ENCODE measurements at places on chromosomes 2 and 18.

DNA sequence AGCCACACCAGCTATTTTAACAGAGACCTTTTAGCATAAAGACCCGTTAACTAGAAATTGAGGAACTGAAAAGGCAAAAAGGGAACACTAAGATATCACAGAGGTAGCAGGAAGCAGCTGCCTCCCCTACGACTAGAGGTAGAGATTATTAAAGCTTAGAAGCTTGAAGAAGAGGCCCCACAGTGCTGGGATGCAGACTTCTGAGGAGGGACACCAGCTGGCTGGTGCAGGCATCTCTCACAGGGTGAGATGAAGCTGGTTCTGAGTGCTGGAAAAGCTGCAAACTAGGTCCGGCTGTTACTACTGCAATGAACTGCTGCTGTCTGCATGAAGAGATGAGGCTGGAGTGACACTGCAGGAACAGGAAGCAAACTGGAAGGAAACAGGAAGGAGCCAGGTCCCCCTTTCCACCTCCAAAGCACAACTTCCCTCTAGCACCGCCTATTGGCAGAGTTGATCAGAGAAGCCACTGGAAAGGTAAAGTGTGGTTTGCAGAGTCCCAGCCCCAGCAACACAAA, 61.2 kb upstream of the MRPS9 start:
- peak; percentile 40 for DNase-seq

DNA sequence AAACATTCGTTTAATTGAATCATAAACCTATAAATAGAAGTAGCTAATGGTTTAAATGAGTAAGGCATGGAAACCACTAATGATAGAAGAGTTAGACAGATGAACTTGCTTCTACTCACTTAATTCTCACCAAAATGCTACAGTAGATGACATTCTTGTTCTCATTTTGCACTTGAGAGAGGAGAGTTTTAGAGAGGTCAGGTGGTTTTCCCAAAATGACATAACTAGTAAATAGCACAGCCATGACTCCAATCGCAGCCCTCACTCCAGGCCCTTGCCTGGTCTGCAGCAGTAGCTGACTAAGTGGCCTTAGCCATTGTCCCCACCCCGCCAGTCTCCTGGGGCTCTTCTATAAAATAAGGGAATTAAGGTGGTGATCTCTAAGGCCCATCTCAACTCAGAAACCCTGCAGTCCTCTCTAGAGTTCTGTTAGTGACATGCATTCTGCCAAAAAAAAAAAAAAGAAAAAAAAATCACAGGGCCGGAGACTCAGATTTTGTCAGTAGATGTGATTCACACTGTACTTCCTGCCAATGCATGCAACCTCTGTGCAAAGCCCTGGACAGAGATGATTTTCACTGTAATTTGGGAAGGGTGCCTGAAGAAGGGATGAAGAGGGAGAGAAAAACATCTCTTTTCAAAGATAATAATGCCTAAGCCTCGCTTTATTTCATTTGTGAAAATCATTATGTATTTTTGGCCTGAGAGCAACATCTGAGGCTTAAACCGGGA, 221.8 kb downstream of the ANAPC1 start:
- DNase-seq, result no peak

DNA sequence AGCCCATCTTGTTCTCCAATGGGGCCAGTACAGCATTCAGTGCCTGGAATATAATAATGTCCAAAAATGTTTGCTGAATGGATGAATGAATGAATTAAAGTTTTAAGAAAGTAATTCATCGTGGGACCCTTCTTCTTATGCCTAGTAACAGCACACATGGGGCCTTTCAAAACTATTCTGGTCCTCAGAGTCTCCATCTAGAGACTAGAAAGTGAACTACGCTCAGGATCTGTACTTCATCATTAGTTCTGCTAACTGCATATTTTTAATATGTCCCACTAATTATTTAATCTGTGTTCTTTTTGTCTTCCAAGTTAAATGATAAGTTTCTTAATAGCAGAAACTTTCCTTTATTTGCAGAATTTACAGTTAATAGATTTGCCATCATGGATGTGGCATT, 172.5 kb downstream of the SMAD2 start:
- DNase-seq, result no peak

GRCh38 chr2:134146620-134147019, 107.3 kb upstream of the MGAT5 start:
- no peak for DNase-seq

- DNase-seq, result no peak
These were observed 142.0 kb downstream of the NCK2 start for GRCh38 chr2:105886687-105887086.

DNA sequence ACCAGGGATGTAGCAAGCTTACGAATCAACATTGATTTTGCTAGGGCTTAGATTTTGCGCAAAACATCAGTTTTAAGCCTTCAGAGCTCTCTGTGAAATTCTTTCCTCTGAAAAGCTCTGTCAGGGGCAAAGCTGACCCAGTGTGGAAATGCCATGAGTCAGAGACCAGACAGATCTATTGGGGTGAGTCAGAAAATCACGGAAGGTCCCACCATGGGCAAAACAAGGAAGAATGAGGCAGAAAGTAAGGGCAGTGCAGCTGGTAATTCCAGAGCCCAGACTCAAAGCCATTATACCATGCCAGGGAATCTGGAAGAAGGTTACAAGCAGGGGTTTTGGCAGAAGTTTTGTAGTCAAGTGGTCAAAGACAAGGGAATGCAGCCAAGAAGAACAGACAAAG, 256.6 kb upstream of the CTAGE1 start:
- DNase-seq, result peak; percentile 7

- no peak for DNase-seq
These were observed 94.7 kb downstream of the MMADHC start for GRCh38 chr2:149492923-149493322.

GRCh38 chr18:42087876-42088275, 132.8 kb downstream of the PIK3C3 start:
- DNase-seq, result no peak

- no peak for DNase-seq
These were observed 83.1 kb downstream of the DCC start for GRCh38 chr18:52422985-52423601.

DNA sequence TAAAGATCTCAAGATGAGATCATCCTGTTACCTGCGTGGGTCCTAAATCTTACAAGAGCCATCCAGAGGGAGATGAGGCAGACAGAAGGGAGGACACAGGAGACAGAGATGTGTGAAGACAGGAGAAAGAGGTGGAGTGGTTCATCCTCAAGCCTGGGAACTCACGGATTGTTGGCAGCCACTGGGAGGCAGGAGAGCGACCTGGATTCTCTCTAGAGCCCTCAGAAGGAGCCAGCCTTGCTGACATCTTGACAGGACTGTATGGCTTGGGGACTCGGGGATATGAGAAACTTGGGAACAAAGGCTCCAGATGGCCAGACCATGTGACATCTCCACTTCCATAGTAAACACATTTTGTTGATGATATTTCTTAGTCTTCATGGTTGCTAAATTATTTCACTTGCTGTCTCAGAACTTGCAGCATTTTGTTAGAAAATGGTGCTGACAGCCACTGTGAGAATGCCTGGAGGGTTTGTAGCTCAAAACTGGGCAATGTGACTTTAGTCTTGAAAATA, 57.8 kb upstream of the MC2R start:
- DNase-seq, result no peak

- peak; percentile 15 for DNase-seq
These were observed 56.3 kb upstream of the UPP2 start for GRCh38 chr2:158045362-158045761.

GRCh38 chr18:40883271-40883670, 1071.8 kb upstream of the PIK3C3 start:
- DNase-seq, result no peak

DNA sequence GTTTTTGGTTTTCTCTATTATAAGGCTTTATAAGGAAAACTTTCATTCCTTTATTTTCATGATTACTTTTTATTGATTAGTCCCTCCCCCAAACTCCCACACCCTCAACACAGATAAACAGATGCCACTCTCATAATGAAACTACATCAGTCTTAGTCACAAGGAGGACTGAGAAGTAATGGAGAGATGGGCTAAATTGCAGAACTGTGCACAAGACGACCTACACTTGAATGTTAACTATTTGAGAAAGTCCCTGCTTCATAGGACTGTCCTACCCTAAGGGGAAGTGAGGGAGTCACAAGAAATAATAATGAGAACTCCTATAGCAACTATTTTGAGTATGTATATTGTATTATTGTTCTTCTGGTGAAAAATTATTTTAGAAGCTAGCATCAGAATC, 360.8 kb downstream of the RBM43 start:
- DNase-seq, result no peak

- no peak for DNase-seq
These were observed 234.5 kb upstream of the STON1 start for GRCh38 chr2:48295421-48295820.

- DNase-seq, result no peak
These were observed 425.3 kb downstream of the THSD7B start for GRCh38 chr2:137190411-137191195.

DNA sequence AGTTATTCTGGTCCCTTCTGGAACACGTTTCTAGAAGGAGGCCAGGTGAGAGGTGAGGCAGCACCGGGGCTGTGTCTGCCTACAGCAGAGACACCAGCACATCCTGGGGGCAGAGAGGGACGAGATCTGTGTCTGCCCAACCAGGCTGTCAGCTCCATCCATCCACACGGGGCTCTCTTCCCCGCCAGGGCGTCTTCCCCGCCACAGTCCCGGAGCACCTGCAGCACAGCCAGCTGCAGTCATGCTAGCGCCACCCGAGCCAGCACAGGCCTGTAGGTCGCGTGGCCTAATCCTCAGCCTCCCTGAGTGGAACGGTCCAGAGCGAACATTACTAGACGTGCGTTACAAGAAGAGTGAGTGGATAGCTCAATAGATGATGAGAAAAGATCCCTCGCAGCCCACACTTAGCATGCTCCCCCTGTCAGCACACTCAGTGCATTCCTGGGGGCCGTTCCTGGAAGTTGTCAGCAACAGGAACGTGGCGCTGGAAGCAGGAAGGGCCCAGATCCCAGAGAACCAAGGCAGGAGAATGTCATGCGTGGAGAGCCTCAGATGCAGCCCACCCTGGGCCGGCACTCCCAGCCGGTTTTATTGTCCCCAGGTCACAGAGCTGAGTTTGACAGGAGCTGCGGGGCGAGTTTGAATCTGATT, 179.0 kb downstream of the TWIST2 start:
- no peak for DNase-seq

GRCh38 chr2:33595385-33595784, 3.7 kb downstream of the FAM98A start:
- no peak for DNase-seq

GRCh38 chr2:39933196-39933595, 154.1 kb upstream of the THUMPD2 start:
- no peak for DNase-seq

- no peak for DNase-seq
These were observed 49.5 kb upstream of the POLE4 start for GRCh38 chr2:74908748-74909444.

- DNase-seq, result no peak
These were observed 150.3 kb upstream of the TNP1 start for GRCh38 chr2:217010173-217010572.

DNA sequence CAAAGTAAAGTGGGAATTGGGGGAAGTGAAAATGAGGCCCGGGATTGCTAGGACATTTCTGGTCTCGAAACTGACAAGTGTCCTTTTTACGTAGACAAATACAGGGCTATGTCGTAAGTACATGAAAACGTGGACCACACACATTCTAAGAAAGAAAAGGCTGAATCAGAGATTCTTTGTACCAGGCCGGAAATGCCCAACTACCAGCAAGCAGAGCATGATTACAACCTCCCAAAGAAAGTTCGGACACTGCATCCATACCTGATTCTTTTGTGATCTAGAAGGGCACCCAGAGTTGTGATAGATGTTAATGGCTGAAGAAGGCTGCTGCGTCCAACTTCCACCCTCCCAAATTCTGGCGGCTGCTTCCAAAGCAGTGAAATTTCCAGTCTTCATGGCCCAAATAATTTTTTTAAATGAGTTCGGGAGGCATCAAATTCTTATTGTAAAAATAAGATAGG, 1.7 kb downstream of the RBMS1 start:
- no peak for DNase-seq

GRCh38 chr2:161780881-161781280, 156.7 kb downstream of the SLC4A10 start:
- no peak for DNase-seq

DNA sequence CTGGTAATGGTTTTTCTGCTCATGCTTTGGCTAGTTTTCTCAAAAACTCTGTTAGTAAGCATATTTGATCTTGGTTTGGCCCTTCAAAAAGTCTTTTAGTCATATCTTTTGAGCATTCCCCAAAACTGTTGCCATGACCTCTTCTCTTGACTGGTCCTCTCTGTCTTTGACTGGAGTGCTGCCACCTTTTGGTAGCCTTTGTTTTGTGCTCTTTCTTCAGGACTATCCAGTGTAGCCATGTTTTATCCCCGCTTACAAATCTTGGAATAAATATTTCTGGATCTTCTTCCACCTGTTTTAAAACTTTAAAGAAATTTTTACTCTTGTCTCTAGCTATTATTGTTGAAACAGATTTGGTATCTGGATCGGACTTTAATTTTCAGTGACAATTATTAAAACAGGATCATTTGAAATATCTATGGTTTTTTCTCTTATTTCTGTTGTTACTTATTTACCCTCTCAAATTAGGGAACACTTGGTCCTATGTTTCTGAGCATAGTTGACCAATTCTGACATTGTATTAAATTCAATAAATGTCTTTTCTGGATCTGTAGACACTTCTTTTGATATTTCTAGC, 965 bp upstream of the ELOA2 start:
- peak; percentile 29 for DNase-seq

DNA sequence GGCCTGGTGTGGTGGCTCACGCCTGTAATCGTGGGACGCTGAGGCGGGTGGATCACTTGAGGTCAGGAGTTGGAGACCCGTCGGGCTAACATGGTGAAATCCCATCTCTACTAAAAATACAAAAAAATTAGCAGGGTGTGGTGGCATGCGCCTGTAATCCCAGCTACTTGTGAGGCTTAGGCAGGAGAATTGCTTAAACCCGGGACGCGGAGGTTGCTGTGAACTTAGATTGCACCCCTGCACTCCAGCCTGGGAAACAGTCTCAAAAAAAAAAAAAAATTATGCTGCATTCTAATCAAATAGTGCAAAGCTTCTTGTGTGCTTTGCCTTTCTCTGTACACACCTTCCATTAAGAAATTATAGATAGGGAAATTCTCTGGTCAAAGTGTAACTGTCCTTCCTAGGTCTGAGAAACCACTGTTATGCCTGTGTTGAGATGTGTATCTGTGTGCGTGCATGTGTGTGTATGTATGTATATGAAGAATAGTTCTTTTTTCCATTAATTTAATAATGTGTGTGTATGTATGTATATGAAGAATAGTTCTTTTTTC, 2.5 kb downstream of the CD28 start:
- no peak for DNase-seq
